D341Med (cell line): ENCODE measurements at places on chromosomes 11 and 22.

DNA sequence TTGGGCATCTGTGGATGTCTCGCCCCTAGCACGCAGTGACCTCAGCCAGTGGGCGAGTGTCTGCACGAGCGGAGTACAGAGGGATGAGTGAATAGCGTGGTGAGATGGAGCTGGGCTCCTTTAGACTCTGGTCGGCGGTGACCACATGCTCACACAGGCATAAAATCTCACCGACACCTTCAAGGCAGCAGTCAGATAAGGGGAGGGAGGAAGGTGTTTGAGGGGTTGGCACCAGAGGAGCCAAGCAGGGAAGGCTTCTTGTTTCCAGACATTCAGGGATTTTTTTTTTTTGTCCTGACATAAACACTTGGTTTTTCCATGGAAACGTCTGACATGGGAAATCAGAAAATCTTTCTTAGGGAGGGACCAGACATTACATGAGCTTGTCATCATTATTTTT, 35.8 kb downstream of the GRIK4 start:
- DNase-seq = no peak

DNA sequence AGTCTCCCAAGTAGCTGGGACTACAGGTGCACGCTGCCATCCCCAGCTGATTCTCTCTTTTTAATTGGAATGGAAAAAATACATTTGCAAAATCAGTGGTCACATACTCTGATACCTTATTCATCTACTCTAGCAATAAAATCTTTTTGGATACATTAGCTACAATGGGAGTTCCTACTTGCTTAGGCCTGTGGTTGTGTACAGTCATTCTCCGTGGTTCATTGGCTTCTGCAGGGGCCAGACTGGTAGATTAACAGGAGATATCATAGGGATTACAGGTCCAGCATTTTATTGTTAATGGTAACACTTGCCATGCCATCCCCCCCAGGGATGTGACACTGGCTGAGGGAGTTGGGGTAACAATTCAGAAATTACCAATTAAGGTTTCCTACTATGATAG, 140.0 kb downstream of the ADAMTS15 start:
- no peak for DNase-seq

DNA sequence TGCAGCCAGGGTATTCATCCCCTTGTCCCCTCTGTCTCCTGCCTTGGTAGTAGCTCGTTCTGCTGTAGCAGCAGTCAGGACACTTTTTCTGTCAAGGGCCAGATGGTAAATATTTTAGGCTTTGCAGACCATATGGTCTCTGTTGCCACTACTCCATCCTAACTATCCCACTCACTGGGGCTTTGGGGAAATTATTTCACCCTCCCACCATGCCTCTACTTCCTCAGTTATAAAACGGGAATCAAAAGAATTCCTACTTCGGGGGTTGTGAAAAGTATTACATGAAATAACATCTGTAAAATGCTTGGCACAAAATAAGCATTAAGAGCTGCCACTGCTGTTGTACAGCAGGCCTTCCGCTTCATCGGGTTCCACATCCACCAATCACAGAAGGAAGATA, 89.9 kb upstream of the LDLRAD3 start:
- no peak for DNase-seq

GRCh38 chr22:20115691-20116375, at the start of gene RANBP1:
RANBP1 (plus strand) TSS chr22:20116104; CDS start chr22:20116185, 81 bp downstream.
- DNase-seq = no peak

DNA sequence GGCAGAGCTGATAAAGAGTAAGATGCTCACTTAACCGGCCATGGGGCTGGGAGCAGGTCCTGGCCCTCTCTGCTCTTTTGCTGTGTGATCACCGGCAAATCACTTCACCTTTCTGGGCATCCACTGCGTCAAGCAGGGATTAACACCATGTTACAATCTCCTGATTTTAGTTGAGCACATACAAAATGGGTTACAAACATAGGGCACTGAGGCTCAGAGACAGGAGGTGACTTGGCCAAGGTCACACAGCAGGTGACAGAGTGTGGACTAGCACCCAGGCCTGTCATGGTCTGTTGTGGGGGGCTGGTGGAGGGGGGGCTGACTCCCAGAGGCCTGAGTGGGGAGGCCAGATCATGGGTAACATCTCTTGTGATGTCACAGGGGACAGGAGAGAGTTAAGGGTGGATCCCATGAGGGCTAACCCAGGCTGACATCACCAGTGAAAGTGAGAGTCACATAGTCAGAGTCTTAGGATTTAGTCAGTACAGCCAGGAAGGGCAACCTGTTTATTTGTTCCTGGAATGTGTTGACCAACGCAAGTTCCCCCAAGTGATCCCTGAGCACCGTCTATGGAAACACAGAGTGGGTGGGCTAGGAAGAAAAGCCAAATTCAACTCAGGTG, 27.8 kb downstream of the GDPD5 start:
- no peak for DNase-seq

DNA sequence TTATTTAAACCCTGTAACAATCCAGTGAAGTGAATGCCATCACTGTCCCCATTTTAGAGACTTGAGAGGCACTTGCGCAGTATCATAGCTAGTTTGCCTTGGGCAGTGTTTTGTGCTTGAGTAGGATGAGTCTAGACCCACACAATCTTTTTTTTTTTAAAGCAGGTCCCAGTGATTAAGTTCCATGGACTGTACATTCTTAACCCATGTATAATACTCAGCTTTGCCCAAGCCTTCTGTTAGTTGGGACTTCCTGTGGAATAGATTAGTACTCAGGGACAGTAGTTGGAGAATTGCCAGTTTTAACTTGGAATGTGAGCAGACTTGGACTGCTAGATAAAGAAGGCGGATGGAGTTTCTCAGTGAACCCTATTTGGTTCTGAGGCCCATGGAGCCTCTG, 108.6 kb upstream of the RASSF10 start:
- DNase-seq = no peak

- DNase-seq = no peak
Measured at GRCh38 chr11:117058761-117059261, 39.4 kb downstream of the SIK3 start.

GRCh38 chr11:105333153-105333552, 193.6 kb upstream of the CARD18 start:
- DNase-seq = no peak

- no peak for DNase-seq
Measured at GRCh38 chr22:26837784-26838470, 180.5 kb downstream of the MIAT start.

GRCh38 chr11:123145661-123146060, 49.4 kb downstream of the CLMP start:
- DNase-seq = peak; percentile 72

DNA sequence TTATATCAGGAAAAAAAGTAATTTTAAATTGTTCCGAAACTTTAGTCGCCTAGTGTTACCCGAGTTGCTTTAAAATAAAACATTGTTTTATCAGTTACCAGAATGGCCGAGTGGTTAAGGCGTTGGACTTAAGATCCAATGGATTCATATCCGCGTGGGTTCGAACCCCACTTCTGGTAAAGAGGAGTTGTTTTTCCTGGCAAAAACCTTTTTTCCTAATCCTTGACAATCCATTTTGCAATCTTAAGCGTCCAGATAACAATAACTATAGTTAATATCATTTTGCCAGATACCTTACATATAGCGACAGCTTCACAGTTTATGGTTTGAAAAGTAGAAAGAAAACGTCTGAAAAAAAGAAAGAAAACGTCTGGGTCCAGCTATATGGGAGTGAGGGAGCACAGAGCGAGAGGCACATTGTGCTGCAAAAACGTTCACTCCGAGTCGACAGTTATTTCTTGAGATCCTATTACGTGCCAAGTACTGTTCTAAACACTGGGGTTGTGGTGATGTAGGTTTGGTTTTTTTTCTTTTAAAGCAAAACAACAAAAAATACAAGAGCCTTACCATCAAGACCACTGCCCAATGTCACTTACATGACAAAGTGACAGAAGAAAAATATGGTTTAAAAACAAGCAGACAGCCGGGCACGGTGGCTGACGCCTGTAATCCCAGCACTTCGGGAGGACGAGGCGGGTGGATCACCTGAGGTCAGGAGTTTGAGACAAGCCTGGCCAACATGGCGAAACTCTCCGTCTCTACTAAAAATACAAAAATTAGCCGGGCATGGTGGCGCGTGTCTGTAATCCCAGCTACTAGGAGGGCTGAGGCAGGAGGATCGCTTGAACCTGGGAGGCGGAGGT, 40.6 kb downstream of the OR4D9 start:
- DNase-seq = no peak

DNA sequence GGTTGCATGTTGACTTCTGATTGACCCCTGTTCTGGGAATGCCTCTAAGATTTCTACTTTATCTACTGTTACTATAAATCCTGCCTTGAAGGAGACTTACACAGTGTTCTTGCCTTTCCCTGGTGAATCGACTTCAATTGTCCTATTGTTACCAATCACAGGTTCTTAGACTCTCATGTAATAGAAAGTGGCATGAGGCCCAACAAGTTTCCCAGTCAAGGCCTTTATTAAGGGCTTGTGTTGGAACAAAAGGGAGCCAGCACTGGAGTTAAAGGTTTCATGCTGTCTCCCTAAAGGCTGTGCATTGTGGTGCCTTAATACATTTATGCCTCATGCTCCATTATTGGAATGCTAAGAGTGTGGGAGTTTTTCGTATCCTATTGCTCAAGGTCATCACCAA, 23.3 kb downstream of the MS4A2 start:
- DNase-seq = no peak

- no peak for DNase-seq
Measured at GRCh38 chr11:69270941-69271340, 23.0 kb upstream of the MYEOV start.

- DNase-seq = no peak
Measured at GRCh38 chr11:46055371-46055770, 65.9 kb downstream of the PHF21A start.

DNA sequence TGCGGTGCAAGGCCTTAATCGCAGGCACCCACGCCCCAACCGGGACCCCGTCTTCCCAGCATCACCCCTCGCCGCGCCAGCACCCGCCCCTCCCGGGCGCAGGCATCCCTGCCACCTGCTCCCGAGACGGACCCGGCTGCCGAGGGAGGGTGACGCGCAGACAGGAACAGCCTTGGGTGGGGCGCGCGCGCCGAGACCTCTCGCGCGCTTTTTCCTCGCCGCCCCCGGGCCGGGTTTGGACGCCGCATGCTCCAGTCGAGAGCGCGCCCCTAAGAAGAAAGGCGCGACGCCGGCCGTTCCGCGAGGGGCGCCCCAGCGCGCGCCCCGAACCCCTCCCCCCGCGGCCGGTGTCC, 504 bp downstream of the CFL1 start:
- DNase-seq = no peak

DNA sequence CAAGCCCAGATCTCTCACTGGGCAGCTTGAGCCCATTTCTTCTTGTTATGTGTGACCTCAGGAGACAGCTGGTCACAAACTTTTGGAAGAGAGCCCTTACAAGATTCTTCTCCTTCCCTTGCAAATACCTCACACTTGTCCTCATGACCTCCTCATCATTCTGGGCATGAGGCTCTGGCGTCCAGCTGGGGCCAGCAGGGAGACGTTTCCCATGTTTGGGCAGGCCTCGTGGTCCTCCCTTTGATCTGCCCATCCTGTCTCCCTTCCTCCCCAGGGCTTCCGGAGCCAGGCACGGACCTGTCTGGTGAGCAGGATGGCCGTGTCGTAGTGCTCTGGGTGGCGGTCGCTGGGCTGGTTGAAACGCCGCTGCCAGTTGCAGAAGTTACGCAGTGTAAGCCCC, 9.7 kb downstream of the ADAMTS8 start:
- DNase-seq = no peak

- DNase-seq = peak; percentile 96
Measured at GRCh38 chr11:117492578-117493251, 165.1 kb downstream of the CEP164 start.

- DNase-seq = no peak
Measured at GRCh38 chr11:102449651-102450570, 2.7 kb downstream of the TMEM123 start.

DNA sequence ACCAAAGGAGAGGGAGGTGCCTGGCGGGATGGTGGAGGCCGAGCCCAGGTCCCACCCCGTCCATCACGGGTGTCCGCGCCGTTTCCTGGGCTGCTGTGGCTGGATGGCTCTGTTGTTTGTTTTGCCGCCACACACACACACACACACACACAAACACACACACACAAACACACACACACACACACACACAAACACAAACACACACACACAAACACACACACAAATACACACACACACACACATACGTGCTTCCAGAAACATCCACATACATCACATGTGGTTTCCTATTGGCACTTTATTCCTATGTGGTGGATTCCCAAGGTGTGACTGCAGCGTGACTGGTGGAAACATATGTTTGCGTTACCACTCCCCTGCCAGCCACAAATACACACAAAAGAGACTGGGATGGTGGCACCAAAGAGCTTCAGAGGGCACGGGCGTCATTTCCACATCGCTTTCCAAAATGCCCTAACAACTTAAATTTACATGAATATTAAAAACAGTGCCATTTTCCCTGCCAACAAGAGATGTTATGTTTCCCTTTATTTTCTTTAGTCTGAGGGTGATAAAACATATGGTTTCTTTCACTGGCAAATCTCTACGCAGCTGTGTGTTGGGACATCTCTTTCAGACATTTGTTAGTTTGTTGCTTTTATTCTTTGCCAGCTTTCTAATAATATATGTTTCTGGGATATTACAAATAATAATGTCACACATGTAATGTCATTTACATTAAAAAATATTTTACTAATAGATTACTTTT, 356.8 kb downstream of the BRD1 start:
- no peak for DNase-seq

GRCh38 chr22:22684580-22685561, 40.5 kb downstream of the GGTLC2 start:
- no peak for DNase-seq

DNA sequence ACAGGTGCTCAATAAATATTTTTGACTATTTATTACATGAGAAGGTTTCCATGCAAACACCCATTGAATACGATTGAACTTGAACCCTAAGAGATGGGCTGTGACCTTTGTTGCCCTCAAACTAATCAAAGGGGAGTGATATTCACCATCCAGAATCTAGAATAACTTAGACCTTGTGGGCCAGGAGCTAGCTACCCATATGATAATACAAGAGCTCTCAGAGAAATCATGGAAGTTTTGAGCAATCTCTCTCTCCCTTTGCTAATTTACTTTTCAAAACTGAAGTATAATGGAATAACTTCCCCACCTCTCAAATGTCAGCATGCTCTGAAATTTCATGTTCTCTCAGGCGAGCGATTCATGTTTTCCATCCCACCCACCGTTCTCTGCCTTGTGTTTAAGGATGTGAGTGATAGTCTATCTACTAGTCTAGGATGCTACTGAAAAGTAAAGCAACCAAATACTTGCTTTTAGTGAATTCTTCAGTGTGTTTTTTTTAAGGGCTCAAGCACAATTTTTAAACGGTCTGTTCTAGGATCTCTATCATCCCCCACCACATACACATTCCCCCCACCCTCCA, 33.3 kb downstream of the BARX2 start:
- no peak for DNase-seq

GRCh38 chr11:126992065-126992803, 8.3 kb downstream of the KIRREL3 start:
- no peak for DNase-seq
